Naive B cell (primary cell): ENCODE measurements at places on chromosomes 5 and 9. TPM values are rescaled to one million over a fixed set of nuclear protein-coding genes. Genes with fewer than 3 reads are reported as not detected.

Gene TTC39B
- 3.6 TPM for polyA plus RNA-seq

DNA sequence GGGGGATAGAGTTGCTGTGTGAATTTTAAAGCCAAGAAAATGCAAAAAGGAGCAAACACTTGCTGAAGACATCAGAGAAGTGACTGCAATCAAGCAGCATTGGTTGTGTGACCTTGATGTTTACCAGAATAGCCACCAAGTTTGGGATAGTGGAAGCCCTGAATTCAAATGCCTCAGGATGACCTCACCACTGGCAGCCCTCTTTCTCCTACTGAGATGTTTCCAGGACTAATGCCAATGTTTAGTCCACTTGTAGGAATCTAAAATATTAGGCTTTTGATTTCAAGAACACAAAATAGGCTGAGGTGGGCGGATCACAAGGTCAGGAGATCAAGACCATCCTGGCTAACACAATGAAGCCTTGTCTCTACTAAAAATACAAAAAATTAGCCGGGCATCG, 112.2 kb upstream of the NUDT12 start:
- DNase-seq = no peak

DNA sequence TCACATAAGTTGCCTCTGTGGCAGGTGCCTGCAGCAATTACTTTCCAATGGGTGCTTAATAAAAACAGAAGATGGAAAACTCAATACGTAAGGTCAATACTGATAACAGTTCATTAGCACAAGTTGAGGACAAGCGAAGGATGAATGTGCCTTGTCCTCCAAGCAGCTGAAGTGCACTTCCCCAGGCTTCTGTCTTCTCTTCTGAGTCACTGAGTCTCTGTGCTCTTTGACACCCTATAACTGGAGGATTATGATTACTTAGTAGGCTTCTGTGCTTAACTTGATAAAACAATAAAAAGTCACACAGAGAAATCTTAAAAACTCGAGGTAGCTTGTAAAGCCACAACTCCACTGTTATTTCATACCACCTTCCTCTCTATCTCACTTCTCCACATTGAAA, 216.6 kb upstream of the ADCY2 start:
- no peak for DNase-seq

GRCh38 chr5:893137-893506, 438 bp downstream of the TRIP13 start:
- DNase-seq = no peak

DNA sequence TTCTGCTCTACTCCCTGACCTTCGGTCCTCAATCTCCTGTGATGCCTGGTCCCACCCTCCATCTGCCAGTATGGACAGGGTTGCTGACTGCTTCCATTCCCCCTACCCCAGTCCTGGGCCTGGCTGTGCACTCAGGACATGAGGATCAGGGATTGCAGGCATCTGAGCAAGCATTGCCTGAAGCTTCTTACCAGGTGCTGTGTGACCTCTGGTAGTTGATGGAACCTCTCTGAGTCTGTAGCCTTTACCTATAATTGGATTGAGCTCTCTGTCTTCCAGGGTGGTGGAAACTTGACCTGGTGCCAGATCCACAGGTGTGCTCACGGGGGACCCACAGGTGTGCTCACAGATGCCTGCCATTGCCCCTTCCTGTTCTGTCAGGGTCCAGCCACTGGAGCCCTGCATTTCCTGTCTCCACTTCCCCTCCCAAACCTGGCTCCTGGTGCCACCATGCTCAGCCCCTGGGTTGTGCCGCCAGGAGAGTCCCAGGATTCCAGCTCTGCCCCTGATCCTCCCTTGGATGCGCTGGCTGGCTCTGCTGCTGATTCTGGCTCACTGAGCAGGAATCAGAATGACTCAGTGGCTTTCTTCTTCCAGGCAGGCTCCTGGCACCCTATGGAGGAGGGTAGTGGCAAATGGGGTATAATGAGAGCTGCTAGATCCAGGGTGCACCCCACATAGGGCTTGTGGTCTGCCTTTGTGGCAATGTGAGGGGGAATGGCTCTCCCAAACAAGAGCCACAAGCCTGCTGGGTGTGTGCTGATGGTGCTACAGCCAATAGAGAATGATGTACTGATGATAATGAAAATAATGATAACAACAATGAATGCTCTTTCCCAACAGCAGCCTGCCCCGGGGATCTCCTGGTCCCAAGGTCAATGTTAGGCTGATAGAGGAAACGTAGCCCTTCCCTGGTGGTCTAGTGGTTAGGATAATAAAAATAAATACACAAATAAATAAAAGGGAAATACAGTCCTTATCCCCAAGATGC, 35.2 kb upstream of the PSD2 start:
- no peak for DNase-seq

Gene KIF4B
- polyA plus RNA-seq = not detected

GRCh38 chr5:128480906-128481633, 57.0 kb downstream of the FBN2 start:
- DNase-seq = no peak

Gene IFNA13
- polyA plus RNA-seq = not detected

- DNase-seq = no peak
Observed at GRCh38 chr9:79858508-79858907, 286.7 kb downstream of the TLE4 start.

Gene PRDM9
- polyA plus RNA-seq = not detected

- DNase-seq = no peak
Observed at GRCh38 chr5:108945094-108945493, 197.4 kb downstream of the FER start.

DNA sequence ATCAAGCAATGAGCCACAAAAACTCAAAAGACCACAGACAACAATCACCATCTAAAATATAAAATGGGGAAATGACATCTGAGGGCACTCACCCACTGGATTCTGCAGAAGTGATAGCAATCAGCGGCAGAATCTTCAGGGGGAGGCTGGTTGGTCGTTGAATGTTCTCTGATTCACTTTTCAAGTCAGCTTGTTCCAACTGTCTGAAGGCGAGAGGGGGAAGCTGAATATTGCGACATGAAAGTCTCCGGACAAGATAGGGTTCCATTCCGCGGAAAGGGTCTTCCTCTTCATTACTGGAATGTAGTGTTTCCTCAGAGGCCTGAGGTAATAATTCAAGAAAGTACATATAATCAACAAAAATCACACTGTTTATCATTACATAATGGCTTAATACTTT, 94.9 kb upstream of the PDE4D start:
- no peak for DNase-seq

Gene RNF180
- not detected for polyA plus RNA-seq

GRCh38 chr5:107523029-107523680, 147.6 kb downstream of the EFNA5 start:
- DNase-seq = no peak

Gene KLHL3
- 1.0 TPM for polyA plus RNA-seq

DNA sequence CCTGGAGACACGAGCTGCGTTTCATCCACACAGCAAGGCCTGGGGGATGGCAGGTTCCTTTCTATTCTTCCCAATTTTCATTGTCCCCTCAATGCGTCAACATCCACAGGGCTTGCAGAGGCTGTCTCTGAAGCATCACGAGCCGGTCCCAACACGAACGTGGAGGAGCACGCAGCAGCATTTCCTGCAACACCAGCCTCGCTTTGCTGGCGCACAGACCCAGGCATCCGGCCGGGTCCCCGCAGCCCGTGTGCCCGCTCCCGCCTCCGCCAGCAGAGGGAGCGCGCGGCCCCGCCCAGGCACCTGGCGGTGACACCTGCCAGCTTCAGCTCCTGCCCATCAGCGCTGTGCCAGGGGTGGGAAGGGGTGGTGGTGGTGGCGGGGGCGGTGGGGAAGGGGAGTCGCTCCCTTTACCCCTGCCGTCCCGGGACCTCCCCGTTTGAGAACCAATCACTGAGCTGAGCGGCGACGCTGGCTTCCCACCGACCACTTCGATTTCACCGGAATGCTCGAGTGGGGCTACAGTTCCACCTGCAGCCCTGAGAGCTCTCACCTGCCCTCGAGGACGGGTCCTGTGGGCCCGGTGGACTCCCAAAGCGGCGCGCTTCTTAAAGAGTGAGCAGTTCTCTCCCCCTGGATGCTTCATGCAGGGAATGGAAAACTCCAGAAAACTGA, 464.5 kb downstream of the ICE1 start:
- peak; percentile 5 for DNase-seq

- DNase-seq = no peak
Observed at GRCh38 chr5:89534331-89534730, 651.3 kb upstream of the MEF2C start.
